ENCODE measurements at places on chromosomes 16 and 17.

DNA sequence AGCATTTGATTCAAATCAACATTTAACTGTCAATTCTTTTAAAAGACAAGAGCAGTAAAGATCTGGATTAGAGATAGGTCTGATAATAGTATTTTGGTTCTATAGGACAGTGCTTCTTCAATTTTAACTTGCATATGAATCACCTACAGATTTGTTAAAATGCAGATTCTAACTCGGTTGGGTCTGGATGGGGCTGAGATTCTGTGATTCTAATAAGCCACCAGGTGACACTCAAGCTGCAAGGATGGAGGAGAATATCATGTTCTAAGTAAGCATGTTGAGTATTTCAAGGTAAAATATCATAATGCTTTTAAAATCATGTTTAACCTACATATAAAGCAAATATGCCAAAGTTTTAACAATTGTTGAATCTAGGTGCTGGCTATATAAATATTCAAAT lies 15.8 kb downstream of the TSPOAP1 start:
- no peak for DNase-seq

DNA sequence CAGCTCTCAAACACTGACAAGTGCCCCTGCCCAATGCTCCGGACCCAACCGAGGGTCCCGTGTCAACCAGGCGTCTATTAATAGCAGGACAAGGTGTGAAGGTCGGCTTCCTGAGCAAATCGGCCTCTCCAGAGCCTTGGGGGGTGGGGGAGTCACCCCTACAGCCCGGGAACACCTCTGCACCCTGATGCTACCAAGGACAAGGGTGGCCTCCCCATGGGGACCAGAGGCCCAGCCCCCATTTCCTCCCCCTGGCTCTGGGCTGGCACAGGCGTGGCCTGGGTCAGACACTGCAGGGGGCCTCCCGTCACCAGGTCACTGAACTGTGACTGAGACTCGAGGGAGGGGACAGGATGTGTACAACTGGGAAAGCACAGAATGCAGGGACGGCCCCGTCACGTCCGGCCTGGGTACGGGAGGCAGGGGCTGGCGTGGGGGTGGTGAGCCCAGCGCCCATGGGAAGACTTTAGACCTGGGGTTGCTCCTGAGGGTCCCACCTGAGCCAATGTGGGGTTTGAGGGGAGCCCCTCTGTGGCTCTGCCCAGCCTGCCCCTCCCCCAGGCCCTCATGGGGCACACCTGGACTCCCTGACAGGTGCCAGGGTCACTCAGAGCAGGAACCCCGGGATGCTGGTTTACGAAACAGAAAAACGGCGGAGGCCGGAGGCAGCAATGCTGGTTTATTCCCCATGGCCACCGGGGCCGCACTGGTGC lies 579 bp upstream of the CYBA start:
- no peak for DNase-seq

DNA sequence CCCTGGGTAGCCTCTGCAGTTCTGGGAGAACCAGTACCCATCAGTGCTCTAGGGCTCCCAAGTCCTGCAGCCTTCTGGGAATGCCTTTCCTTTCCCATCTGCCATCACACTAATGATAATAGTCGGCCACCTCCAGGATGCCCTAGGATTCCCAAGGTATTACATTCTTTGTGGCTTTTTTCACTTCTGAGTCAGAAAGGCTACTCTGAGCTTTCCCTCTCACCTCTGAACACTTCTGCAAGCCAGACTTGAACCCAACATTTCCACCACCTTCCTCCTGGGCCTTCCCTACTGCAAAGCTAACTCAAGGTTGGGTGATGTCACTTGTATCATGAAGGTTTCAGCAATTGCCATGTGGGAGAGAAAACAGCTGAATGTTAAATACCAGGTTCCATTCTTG lies 49.7 kb upstream of the CCL2 start:
- DNase-seq = no peak

DNA sequence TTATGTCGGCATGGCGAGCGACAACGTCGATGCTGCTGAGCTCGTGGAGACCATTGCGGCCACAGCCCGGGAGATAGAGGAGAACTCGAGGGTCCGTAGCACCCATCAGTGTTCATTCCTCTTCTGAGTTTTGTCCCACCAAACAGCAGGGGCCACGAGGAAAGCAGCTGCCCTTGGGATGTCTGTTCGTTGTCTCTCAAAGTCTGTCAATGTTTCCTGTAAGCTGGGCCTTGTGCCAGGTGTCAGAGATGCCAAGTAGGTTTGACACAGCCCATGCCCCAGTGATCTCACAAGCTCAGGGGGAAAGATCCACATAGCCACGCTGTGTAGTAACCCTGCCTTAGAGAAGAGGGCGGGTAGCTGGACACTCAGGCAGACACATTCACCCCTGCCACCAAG lies 22.6 kb downstream of the NTAN1 start:
- no peak for DNase-seq

GRCh38 chr17:2337544-2338314 lies 428 bp downstream of the SGSM2 start:
- peak; percentile 13 for DNase-seq

- DNase-seq = peak; percentile 24
These were observed 52.5 kb downstream of the ZFPM1 start for GRCh38 chr16:88505405-88506082.

GRCh38 chr17:74916136-74916850 lies 6.8 kb downstream of the USH1G start:
- no peak for DNase-seq

DNA sequence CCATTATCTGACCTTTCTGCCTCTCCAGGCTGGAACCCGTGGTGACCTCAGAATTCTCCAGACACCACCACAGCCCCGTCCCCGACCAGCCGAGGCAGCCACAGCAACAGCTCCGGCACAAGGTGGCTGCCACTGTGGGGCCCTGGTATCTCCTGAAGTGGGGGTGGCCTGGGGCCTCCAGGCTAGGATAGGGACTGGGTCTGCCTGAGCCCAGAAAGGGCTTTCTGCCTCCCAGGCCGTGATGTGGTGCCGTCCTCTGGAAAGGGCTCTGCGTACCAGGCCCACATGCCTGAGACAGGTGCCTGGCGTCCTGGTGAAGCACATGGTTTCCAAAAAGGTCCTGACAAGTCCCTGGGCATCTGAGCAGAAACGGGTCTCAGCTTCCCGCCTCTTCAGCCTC lies 17.1 kb downstream of the FLYWCH1 start:
- no peak for DNase-seq

DNA sequence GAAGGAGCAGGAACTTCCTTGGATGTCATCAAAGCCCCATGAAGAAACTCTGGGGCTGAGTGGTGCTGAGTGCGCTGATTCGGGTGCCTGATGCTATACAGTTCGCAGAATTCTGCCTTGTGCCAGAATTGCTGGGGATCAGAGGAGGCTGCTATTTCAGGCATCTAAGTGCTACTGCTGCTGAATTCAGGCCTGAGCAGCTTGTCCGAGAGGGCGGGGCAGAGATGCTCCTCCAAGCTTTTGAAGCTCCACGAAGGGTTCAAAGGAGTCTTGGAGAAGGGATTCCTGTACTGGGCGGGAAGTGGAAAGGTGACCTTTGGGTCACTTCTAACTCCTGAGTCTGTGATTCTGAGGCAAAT lies 227.8 kb downstream of the CCDC182 start:
- DNase-seq = no peak

GRCh38 chr17:14514973-14515372 lies 214.1 kb downstream of the HS3ST3B1 start:
- no peak for DNase-seq

DNA sequence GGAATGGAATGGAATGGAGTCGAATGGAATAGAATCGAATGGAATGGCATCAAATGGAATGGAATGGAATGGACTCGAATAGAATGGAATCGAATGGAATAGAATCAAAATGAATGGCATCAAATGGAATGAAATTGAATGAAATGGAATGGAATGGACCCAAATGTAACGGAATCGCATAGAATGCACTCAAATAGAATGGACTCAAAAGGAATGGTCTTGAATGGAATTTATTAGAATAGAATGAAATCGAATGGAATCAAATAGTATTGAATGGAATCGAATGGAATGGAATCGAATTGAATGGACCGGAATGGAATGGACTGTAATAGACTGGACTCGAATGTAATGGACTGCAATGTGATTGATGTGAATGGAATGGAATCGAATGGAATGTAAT lies 501.4 kb upstream of the WSB1 start:
- DNase-seq = no peak

DNA sequence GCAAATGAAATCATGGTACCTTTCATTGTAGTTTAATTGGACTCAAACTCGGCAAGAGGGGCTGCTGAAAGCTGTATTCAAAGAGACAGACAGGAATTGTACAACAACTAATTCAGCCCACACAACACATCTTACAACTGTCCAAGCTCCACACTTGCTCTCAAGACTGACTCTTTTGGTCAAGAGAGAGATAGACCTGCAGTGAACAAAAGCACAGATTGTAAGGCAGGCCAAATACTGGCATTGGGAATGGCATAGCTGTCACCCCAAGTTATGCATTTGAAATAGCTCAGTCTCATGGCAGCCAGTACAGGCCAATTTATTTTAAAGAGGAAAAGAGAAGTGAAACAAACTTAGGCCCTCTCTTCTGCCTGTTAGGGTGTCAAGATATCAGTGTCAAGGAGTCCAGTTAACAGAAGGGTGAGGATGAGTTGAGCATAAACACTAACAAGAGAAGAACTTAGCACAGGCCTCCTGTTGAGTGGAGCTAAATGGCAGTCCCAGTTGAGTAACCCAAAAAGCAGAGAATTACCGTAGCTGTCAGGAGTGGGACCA lies 215.7 kb downstream of the IRX3 start:
- no peak for DNase-seq

- no peak for DNase-seq
These were observed 38.5 kb downstream of the IGF2BP1 start for GRCh38 chr17:49035470-49036269.

- no peak for DNase-seq
These were observed 1.9 kb downstream of the SRSF1 start for GRCh38 chr17:58005031-58005727.

- DNase-seq = no peak
These were observed 5.9 kb downstream of the RPUSD1 start for GRCh38 chr16:782258-782657.

GRCh38 chr17:1143573-1143972 lies 36.2 kb downstream of the ABR start:
- no peak for DNase-seq

DNA sequence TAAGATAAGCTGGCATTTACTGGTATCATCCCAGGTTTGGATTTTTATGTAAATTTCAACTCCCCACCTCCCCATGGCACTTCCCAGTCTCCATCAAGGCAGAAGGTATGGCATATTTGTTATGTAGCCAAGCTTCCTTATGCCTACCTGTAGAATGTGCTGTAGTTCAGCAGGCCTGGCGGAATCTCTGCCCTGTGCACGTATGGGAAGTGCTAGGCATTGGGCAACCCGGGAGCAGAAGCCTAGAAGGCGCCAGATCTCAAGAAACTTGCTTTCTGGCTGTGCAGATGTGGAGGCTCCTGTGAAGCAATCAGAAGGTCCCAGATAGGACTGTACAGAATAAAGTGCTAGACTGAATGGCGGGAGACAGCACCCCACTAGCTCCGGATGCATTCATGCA lies 64.7 kb downstream of the SNX20 start:
- no peak for DNase-seq

- no peak for DNase-seq
These were observed 1.1 kb downstream of the CHTF8 start for GRCh38 chr16:69131167-69131838.

- no peak for DNase-seq
These were observed 480 bp downstream of the TSR3 start for GRCh38 chr16:1351215-1351581.

DNA sequence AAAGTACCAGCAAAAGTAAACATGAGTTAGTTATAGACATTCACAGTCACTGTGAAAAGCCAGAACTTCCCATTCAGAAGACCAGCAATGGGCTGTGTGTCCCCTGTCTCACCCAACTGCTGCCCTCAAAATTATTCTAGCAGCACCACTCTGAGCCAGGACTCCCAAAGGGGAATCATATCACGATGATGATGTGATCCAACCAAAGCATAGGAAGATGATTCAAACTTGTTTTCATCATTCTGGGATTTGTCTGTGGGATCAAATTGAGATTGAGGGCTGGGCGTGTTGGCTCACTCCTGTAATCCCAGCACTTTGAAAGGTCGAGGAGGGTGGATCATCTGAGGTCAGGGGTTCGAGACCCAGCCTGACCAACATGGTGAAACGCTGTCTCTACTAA lies 6.4 kb upstream of the NAT9 start:
- no peak for DNase-seq

GRCh38 chr16:30186444-30186781 lies 3.0 kb downstream of the CORO1A start:
- DNase-seq = no peak

- no peak for DNase-seq
These were observed 3.7 kb upstream of the ERN1 start for GRCh38 chr17:64133546-64134215.

GRCh38 chr16:31874366-31875111 lies 932 bp downstream of the ZNF267 start:
- no peak for DNase-seq

GRCh38 chr16:53626811-53627210 lies 76.8 kb downstream of the RPGRIP1L start:
- DNase-seq = no peak

DNA sequence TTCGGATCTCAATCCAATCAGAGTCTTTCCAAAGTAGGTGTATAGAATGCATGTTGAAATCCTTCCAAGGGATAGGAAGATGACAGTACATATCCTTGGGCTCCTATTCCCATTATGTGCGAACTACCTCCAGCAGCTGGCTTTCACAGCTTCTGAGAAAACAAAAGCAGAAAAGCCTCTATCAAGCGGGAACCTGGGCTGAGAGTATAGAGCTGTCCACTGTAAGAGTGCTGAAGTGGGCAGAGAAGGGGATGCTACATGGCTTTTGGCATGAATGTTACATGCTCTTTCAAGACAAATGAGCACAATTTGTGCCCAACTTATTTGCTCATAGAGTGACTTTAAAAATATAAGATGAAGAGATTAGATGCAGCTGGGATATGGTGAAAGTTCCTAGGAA lies 993.5 kb downstream of the CDH8 start:
- DNase-seq = no peak

DNA sequence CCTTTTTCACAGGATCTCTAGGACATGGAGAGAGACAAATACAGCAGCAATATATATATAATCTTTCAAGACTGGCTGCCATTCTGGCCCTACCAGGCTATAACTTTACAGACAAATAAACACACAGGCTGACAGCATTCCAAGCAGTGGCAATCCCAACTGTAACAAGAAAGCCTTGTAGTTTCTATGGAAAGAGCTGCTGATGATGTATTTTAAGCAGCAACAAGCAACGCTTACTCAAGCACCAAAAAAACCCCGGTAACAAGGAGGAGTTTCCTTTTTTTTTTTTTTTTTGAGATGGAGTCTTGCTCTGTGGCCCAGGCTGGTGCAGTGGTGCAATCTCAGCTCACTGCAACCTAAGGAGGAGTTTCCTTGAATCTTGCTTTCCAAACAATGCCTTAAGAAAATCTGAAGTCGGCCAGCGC lies 23.2 kb downstream of the LSM12 start:
- no peak for DNase-seq

All from stimulated activated CD8-positive, alpha-beta memory T cell treated with anti-CD3 and anti-CD28 coated beads, Interleukin-7, amount 100 ng/mL, for 1 hour (primary cell).